Stimulated activated CD8-positive, alpha-beta memory T cell treated with anti-CD3 and anti-CD28 coated beads, Interleukin-7, amount 100 ng/mL, for 1 hour (primary cell): ENCODE measurements at places on chromosomes 4 and X.

GRCh38 chrX:133482056-133482952 is 67.0 kb upstream of the GPC4 start:
- no peak for DNase-seq

GRCh38 chrX:80216086-80216485 is 201.5 kb downstream of the TBX22 start:
- DNase-seq, result no peak

- no peak for DNase-seq
Observed at GRCh38 chr4:53563824-53564223, 27.5 kb downstream of the LNX1 start.

GRCh38 chr4:79904331-79904730 is 168.7 kb downstream of the ANTXR2 start:
- no peak for DNase-seq

DNA sequence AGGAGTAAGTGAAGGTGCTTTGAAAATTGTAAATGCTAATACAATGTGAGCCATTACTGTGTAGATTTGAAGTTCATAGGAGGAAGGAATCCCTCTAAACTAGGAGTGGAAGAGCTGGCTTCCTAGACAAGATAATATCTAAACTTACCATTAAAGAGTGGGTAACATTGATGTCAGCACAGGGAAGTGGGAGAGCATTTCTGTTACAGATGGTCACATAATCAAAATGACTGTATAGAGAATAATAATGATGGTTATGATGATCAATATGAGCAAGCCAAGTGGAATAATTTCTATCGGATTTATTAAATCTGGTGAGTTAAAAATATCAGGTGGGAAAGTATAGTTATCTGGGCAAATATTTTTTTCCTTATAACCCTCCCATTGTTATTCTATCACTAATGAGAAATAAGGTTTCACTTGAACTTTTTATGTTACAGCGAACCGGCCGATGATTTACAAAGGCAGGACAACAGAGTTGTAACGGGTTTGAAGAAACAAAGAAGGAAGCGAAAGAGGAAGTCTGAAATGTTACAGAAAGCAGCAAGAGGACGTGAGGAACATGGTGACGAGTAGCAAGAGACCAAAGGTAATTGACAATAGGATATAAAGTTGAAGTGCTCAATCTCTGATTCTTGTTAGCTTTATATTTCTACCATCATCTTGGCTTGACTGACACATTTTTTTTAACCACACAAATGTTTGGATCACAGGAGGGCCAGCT is 43.5 kb downstream of the FMR1NB start:
- no peak for DNase-seq

DNA sequence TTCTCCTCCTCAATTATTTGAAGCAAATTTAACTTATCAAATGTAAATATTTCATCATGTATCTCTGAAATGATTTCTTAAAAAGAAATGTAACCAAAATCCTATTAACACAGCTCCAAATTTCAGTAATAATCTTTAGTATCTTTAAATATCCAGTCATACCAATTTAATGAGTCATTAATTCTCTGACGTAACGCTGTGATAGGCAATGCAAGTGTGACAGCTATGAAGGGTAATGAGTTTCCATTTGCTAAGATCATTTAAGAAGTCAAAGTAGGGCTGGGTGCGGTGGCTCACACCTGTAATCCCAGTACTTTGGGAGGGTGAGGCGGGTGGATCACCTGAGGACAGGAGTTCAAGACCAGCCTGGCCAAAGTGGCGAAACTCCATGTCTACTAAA is 15.6 kb downstream of the RPS3A start:
- no peak for DNase-seq

DNA sequence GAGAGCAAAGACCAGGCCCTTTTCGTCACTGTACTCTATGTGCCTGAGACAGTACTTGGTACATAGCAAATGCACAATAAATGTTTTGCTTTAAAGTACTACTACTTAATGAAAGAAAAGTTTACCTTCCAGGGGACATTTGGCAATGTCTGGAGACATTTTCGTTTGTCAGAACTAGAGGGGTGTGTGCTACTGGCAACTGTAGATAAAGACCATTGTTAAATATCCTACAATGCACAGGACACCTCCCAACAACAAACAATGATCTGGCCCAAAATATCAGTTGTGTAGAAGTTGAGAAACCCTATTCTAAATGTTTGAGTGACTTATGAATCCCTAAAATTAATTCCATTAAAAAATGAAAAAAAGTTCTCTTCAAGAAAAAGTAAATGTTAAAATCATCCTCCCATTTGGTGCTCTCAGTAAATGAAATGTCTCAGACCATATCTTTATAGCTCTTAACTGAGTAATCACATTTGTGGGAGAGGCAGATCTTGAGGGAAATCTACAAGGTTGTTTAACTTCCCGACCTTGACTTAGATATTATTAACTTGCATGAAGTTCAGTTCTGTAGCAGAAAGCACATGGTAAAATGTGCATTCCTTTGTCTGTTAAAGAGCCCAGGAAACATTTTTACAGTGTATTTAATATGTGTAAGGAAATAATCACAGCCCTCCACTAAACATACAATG is 18.5 kb downstream of the EGFL6 start:
- no peak for DNase-seq

- DNase-seq, result no peak
Observed at GRCh38 chr4:48449151-48449550, 34.0 kb upstream of the SLC10A4 start.

DNA sequence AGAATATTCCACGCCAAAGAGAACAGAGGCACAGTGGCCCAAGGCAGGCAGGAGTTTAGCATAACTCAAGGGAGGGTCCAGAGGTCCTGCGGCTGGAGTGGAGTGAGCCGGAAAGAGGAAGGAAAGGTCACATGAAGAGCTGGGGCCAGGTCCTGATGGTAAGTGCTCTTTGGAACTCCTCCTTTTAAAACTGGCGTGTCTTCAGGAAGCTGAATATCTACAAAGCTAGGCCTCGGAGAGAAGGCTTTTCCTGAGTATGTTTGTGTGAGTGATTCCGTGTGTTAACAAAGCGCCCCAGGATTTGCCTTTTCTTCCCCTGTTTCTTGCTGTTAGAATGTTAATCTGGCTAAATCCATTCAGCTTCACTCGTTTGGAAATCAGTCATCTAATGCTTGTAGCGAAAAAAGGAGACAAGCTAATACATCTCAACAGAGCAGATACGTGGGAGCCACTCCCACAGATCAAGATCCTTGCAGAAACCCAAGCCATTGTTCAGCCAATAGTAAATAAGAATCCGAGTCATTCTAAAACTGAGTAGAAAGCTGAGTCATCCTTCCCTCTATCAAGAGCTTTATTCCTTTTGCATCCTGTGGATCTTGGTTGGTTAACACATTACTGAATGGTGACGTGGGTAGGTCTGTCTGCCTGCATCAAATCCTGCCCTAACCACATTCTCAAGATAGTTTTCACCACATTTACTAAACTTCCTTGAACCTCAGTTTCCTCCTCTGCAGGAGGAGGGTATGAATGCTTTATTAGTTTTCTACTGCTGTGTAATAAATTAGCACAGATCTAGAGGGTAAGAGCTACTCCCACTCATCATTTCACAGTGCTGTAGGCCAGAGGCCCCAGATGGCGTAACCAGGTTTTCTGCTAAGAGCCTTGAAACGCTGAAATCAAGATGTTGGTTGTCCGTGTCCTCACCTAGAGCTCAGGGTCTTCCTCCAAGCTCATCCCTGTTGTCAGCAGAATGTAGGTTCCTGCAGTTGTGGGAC is 43.2 kb upstream of the RBM47 start:
- DNase-seq, result no peak

DNA sequence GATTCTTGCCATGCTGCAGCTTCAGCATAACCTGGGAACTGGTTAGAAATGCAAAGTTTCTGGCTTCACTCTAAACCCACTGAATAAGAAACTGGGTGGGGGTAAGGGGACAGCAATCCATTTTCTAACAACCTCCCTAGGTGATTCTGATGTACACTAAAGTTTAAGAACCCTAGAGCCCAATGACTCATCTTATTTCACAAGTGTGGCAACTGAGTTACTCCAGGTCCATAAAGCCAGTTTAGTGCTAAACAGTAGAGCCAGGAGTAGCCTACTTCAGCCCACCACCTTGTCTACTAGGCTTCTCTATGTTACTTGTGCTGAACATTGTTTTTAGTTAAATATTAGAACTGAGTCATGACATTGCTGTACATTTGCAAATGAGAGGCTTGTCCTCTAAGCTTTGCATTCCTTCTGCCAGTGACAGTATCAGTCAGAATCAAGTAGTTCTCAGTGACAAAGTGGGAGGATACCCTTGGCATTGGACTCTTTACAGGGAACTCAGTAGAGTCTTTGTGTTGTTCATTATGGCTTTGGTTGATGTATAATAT is 518.0 kb downstream of the RPA4 start:
- DNase-seq, result no peak

DNA sequence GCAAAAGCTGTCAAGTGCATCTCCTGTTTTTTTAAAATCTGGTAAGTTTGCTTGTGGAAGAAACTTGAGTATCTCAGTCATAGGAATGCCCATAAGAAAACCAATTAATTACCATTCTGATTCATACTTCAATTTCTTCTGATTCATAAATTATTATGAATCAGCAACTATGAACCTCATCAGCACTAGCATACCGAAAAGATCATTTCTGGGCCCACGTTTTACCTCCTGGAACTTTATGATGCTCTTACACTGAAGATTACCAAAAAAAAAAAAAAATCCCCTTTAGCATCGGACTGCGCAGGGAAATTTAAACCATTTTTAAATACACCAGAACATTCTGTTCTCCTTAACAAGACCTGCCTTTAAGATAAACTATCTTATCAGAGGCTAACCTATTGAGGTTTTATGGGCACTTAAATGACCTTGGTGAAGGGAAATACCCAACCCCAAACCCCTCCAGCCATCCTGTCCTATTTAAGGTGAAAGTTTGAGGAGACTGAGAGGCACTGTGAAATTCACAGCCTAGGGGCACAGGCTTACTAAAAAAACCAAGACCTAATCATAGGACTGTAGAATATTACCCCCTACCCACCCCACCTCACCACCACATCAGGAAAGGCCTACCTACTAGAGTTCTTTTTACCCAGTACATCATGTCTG is 38.2 kb upstream of the ABCG2 start:
- DNase-seq, result no peak

- no peak for DNase-seq
Observed at GRCh38 chr4:181911420-181911819, 331.8 kb upstream of the TENM3 start.

DNA sequence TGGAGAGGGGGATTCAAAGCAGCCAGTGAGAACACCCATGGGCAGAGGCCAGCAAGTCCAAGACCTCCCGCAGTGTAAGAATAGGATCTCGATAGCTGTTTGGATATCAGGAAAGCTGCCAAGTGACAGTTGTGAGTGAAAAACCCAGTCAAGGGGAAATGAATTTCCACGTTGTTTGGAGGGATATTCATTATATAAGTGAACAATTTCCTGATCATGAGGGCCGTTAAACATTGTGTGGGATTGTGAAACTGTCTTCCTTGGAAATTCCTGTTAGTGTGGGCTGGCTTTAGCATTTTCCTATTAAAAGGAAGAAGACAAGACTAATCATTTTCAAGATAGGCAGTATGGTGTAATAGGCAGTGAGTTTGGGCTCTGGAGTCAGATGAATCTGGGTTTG is 15.0 kb downstream of the CLDN2 start:
- no peak for DNase-seq

DNA sequence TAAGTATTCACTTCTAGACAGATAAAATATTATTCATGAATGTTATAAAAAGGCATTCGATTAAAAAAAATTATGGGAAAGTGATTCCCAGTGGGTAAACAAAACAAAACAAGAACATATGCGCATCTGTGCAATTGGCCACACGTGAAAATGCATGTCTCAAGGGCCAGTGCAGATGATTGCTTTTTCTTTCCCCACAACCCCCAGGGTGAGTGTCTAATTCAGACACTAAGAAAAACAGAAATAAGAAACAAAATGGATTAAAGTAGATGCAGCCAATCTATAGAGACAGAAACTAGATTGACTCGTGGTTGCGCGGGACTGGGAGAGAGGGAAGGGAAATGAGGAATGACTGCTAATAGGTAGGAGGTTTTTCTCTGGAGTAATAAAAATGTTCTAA is 49.5 kb downstream of the GPM6A start:
- DNase-seq, result no peak

DNA sequence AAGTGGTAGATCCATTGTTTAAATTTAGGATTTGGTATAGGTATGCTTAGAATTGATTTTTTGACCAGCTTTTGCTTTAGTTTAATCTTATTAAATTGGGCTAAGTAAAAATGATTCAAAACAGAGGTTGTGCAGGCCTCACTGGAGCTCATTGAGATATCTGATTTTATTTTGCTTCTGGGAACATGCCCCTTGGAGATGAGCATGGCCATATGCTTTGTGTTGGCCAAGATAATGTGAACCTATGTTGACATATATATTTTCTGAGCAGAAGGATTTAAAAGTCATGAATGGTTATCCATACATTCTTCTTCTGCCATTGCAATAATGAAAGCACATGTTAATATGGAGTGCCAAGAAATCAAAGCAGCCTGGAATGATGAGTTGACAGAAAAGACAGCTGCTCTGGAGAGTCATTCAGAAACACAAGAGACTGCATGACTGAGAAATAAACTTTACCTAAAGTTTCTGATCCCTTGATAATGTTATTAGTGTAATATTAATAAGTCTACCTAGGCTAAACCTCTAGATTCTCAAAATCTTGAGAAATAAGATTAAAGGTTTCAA is 489.7 kb upstream of the GNPDA2 start:
- DNase-seq, result no peak

DNA sequence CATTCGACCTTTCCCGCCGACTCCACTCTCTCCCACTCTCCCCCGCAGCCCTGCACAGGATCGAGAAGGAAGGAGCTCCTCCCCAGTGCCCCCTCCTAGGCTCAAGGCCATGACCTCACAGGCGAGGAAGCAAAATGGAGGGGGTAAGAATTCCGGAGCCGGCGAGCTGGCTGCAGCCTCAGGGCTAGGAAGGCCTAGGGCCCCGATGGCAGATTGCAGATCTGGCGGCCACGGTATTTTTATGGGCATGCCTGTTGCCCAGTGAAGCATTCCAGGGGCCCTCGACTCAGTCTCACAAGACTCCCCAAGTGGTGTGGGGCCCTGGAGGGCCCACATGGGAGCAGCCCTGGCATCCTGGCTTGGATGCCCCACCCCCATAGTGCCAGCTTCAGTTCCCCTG is 942 bp upstream of the L1CAM start:
- DNase-seq, result no peak

DNA sequence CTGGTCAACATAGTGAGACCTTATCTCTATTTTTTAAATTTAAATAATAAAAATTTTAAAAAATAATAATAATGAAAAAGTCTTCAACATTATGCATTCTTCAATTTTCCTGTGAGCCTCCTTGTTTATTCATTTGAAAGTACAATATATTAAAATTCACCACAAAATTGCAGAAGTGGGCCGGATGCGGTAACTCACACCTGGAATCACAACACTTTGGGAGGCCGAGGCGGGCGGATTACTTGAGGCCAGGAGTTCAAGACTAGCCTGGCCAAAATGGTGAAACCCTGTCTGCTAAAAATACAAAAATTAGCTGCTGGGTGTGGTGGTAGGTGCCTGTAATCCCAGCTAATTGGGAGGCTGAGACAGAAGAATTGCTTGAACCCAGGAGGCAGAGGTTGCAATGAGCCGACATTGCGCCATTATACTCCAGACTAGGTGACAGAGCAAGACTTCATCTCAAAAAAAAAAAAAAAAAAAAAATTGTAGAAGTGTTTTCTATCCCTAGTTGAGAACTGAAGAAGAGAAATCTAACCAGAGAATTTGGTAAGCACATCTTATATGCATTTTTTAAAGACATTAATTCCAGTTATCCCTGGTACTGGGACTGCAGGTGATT is 56.9 kb downstream of the RBM47 start:
- DNase-seq, result no peak

- no peak for DNase-seq
Observed at GRCh38 chr4:155032521-155033229, 175.8 kb upstream of the NPY2R start.
